ENCODE measurements at places on chromosomes 4 and X.

- no peak for DNase-seq
Measured at GRCh38 chr4:46979283-46979682, 14.1 kb downstream of the GABRA4 start.

DNA sequence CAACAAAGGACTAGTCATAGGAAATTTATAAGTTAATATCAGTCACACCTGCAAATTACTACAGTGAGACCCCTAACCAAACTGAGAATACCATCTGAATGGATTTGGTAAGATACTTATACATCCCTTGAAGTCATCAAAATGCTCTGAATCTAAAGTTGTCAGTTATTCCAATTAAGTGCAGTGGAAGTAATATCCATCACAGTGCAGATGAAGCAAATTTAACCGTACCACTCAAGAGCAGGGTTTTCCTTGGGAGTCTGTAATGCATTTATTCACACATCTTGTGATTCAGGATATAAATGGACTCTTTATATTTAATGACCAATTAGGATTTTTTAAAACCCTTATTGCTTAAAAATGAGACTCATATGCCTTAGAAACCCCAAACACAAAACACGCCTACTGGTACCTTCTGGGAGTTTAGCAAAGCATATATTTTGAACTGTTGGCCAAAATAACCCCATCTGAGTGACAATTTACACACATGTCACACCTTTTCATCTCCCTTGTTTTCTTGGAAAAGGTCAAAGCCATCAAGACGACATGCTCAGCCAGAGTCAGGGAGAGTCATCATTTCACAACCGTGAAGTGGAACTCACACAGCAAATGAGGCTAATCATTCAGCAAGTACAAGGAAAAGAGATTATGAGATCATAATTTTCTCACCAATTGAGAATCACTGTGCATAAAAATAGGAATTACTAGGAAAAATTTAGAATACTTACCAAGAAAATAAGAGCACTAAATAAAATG is 303.7 kb downstream of the HNRNPD start:
- DNase-seq, result no peak

DNA sequence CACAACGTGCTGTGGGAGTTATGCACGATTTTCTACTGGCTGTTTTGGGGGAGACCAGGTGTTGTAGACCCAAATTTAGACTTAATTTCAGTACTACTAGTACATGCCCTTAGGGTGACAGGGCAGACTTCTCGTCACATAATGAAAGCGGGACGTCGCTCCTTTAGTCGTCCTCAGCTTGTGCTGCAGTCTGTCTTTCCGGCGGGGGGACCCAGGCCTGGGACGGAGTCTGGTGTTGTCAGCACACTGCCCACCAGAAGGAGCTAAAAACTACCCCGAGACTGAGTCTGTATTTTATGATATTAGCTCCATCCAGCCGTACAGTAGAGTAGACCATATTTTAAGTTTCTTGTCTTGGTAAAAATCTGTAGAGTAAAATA is 35.5 kb downstream of the NOP14 start:
- peak; percentile 19 for DNase-seq

DNA sequence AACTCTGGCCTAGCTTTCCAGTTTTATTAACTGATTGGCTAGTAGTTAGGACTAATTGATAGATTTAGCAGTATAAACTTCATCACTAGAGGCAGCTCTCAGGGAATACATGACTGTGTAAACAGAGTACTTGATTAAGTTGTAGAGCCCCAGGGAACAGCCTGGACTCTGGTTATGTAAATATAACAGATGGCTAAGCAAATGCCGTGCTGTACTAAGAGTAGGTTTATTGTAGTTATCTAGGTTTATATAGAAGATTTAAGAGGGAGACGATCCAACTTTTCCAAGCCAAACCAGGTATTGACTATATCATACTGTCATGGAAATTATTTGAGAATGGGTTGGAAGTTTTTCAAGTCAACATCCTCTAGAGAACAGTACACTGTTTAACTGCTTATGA is 463.4 kb upstream of the GRID2 start:
- no peak for DNase-seq

DNA sequence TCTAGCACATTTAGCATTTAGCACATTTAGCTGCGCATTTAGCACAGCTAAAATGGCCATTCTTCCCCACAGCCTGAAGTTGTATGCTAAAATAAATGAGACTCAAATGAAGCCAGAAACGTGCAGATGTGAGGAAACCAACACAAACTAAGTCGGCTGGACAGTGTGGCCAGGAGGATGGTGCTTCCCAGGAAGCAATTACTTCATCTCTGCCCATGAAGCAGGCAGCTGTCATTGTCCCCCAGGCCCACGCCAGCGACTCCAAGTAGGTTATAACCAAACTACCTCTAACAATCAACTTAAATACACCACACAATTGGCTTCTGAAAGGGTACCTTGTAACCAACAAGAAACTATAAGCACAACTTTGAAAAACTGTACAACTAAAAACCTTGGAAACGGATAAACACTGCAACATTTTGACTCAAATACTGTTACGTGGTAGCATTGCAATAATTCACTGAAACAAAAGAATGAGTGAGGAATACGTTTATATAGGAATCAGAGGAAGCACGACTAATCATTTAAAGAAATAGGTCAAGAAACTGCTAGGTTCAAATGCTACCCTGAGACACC is 39.2 kb downstream of the AFAP1 start:
- DNase-seq, result no peak

DNA sequence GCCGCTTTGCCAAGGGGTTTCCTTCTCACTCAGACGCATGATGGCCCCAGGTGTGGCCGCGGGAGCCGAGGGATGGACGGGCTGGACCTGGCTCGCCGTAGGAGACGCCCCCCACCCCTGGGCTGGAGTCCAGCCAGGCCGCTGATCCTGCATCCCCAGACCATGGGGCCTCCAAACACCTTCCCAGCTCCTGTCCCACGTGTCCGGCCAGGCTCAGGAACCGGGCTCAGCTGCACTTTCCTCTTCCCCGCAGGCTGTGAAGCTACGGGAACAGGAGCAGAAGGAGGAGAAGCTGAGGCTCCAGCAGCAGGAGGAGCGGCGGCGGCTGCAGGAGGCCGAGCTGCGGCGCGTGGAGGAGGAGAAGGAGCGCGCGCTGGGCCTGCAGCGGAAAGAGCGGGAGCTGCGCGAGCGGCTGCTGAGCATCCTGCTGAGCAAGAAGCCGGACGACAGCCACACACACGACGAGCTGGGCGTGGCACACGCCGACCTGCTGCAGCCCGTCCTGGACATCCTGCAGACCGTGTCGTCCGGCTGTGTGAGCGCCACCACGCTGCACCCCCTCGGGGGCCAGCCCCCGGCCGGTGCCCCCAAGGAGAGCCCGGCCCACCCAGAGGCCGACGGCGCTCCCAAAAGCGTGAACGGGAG is 9.1 kb downstream of the AKAP17A start:
- no peak for DNase-seq

DNA sequence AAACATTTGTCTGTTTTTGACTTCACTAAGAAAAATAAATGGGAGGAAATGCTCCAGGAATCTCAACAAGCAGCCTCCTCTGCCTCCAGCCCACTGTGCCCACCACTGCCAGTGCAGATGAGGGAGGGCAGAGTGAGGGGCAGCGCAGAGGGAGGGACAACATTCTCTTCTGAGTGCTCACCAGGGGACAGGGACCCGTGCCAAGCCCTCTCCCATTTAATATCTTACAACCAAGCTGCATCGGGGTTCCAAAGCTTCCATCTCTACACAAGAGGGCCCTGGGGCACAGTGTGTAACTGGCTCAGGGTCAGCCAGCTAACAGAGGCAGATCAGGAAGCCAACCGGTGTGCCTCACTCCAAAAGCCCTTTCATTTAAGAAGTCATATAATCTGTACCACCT is 120.4 kb downstream of the NSUN7 start:
- no peak for DNase-seq

DNA sequence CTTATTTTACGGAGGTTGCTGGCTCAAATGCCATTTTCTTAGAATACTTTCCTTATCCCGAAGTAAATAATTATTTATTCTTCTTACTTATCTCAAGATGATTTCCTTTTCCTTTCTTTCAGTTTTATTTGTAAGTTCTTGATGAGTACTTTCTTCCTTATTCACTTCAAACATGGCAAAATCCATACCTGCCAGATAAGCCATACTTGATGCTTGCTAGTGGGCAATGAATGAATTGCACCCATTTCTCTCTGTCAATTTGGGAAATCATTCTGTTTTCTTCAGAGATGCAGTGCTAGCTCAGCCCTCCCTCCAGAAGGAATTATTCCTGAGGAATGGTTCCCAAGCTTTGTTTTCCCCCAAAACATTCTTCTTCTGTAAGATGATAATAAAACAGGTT is 598.3 kb downstream of the SPRY1 start:
- no peak for DNase-seq

DNA sequence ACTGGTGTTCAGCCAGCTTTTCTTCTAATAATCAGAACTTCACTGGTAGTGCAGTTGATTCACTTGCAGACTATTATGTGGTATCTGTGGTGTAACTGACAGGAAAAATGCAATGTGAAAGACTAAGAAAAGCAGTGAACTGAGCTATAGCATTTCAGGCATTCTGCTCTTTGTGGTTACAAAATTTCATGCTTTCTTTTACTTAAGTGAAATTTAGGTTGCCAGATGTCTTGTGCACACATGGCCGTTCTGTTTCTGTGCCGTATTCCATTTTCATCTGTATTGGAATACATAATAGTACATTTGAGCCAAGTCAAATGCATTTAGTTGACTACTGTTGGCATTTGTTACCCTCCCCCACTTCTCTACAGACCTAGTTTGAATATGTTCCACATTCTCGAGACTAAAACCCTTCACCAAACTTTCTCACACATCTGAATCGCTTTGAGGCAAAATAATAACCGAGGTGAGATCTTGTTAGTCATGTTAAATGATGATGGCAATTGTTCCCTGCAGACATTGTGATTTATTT is 8.2 kb downstream of the RTL3 start:
- DNase-seq, result no peak

DNA sequence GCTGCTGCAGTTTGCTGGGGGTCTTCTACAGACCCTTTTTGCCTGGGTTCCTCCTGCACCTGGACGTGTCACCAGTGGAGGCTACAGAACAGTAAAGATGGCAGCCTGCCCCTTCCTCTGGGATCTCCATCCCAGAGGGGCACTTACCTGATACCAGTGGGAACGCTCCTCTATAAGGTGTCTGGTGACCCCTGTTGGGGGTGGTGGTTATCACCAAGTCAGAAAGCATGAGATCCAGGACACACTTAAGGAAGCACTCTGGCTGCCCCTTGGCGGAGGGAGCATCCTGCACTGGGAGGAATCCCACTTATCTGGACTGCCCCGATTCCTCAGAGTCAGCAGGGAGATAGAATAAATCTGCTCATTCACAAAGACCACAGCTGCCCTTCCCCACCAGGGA is 218.9 kb upstream of the GALNTL6 start:
- DNase-seq, result no peak

DNA sequence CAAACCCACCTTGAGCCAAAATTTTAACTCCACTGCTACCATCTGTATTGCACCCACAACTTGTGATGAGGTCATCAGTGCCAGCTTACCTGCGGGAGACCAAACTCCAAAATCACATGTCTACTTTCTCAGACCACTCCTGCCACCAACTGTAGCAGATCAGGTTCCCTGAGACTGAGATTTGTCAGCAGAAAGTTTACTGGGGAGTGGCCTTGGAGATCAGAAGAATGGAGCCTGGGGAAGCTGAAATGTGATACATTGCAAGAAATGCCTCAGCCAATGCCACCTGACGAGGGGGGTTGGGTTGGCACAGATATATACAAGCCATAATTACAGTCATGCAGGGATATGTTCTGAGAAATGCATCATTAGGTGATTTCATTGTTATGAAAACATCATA is 19.1 kb downstream of the HAUS3 start:
- no peak for DNase-seq

GRCh38 chrX:53798281-53798680 is 111.8 kb upstream of the HUWE1 start:
- no peak for DNase-seq

- no peak for DNase-seq
Measured at GRCh38 chrX:44344194-44344593, 722 bp upstream of the EFHC2 start.

- no peak for DNase-seq
Measured at GRCh38 chrX:100747090-100747489, 15.2 kb upstream of the SYTL4 start.

DNA sequence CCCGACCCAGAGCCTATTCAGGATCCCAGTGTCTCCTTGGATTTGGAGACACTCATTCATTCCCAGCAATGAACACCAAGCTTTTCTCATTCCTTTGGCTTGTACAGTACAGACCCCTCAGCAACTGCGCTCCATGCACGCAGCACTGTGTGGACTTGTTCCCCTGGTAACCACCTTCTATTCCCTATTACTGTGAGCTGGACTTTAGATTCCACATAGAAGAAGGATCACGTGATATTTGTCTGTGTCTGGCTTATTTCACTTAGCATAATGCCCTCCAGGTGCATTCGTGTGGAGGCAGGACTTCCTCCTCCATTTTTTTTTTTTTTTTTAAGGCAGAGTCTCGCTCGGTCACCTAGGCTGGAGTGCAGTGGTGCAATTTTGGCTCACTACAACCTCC is 106.4 kb downstream of the PHKA2 start:
- DNase-seq, result no peak

DNA sequence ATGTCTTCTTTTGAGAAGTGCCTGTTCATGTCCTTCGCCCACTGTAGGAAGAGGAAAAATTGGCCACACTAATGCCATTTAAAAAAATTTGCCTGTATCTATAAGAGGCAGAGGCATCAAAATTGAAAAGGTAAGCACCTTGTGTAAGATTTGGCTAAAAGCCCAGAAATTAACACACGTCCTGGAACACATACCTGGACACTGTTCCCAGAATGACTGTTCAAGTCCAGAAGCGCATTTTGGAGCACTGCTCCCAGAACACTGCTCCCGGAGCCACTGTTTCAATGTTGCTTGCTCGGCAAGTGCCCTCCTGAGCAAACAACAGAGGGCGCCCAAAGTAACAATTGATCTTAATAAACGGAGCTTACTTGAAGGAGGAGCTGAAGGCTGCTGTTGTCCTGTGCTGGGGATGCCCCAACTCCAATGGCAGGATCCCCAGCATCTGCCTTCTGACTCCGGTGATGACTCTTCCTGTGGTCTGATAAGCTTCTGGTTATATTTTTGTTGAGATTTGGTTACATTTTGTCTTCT is 1958.6 kb downstream of the C4orf33 start:
- DNase-seq, result no peak

- no peak for DNase-seq
Measured at GRCh38 chrX:71910643-71910985, at the start of gene NHSL2. Gene NHSL2 (plus strand): TSS chrX:71910845.

DNA sequence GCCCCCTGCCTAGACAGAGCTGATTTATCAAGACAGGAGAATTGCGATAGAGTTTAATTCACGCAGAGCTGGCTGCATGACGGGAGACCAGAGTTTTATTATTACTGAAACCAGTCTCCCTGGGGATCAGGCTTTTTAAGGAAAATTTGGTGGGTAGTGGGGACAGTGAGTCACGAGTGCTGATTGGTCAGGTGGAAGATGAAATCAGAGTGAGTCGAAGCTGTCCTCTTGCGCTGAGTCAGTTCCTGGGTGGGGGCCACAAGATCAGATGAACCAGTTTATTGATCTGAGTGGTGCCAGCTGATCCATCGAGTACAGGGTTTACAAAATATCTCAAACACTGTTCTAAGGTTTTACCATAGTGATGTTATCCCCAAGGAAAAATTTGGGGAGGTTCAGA is 36.6 kb downstream of the MYOZ2 start:
- DNase-seq, result no peak
